NCI-H526 (cell line): ENCODE measurements at places on chromosomes 1 and 21.

- peak; percentile 34 for DNase-seq
Observed at GRCh38 chr1:245748240-245748639, 593.5 kb downstream of the KIF26B start.

DNA sequence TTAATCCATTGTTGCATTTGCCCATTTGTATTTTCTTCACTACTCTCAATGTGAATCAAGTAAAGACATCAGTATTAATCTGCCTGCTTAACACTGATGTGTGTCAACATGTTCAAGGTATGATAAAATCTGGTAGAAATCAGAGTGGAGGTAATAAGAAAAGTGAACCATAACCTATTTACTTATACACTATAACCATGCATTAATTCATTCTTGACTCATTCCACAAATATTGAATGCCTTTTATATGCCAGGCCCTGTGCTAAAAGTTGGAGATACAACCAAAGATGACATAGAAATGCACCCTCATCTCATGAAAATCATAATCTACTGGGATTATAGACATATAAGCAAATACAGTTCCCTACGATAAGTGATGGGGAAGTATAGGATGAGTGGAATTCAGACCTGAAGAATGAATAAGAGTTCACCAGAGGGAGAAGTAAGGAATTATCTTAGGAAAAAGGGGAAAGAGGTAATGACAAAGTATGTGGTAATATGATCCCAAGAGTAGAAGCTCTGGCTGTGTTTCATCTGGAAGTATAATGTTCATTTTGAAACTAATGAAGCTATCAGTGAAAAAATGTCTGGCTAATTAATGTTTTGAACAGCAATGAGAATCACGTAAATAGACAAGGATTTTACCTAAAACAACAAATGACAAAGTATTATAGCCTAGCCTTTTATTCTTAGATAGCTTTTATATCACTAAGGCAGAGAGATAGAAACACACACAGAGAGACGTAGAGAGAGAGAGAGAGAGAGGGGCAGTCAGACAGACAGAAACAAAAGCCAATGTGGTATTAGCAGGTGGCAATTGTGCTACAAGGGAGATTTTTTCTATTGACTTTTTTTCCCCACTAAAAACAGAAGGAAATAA lies 7.0 kb upstream of the RWDD3 start:
- no peak for DNase-seq

DNA sequence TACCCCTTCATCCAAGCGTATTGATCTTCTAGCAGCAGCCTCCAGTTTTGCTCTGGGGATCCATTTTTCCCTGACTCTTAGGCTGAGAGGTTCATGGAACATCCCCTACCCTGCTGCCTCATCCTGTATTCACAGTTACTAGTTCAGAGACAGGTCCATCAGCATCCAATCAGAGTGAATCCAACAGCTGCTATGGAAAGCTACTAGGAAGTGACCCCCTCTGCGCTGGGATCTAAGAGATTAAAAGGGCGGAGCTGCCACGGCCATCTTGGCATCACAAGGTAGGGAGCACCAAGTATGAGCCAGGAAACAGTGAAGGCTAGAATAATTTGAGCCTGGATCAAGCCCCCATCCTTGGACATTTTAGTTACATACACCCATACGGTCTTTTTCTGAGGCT lies 32.5 kb downstream of the KAZN start:
- DNase-seq, result no peak

DNA sequence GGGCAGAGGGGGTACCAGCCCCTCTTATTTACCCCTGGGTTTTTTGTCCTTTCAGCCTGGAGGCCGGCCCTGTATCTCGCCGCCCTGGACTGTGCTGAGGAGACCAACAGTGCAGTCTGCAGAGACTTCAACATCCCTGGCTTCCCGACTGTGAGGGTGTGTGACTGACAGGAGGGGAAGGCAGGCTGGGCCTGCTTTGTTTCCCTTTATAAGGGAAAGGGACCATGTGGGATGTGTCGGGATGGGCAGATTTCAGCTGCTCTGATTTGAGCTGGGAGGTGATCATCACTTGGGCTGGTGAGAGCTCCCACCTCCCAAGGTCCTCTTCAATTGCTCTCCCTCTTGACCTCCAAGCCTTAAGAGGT lies 11.7 kb downstream of the QSOX1 start:
- DNase-seq, result no peak

GRCh38 chr1:203201516-203202205 lies 15.2 kb upstream of the CHI3L1 start:
- no peak for DNase-seq

GRCh38 chr1:63350320-63350719 lies 17.1 kb upstream of the ALG6 start:
- DNase-seq, result no peak

- DNase-seq, result no peak
Observed at GRCh38 chr1:220011620-220012019, 34.7 kb downstream of the EPRS1 start.

DNA sequence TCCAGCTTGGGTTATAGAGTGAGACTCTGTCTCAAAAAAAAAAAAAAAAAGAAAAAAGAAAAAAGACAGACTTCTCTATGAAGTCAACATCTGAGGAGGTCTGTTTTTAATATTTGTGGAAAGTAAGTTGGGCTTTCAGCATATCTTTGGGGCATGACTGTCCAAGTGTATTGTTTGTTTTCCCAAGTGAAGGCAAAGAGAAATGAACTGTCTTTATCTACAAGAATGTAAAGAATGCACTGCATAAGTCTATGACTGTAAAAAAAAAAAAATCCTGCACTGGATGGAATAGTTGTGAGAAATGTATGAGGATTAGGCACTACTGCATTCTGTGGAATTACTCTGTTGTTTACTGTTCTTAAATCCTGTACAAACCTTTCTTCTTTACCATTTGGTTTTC lies 45.6 kb upstream of the TMEM61 start:
- DNase-seq, result no peak

DNA sequence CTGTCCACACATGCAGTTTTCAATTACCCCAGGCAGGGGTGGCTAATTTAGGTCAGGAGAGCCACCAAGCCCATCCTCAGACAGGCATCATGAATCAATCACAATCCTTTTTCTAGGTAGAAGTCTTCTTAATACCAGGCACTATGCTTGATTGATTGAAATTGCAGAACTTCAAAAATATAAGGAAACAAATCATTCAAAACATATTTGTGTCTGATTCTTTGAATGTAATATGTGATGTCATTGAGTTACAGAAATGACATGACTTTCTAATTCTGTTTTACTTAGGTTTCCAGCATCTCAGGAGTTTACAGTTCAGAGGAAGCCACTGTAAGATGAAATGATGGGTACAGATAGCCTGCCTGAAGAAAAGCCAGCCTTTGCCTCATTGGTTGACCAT lies 26.7 kb downstream of the RXRG start:
- no peak for DNase-seq

GRCh38 chr1:7153464-7153863 lies 368.2 kb downstream of the CAMTA1 start:
- DNase-seq, result no peak

DNA sequence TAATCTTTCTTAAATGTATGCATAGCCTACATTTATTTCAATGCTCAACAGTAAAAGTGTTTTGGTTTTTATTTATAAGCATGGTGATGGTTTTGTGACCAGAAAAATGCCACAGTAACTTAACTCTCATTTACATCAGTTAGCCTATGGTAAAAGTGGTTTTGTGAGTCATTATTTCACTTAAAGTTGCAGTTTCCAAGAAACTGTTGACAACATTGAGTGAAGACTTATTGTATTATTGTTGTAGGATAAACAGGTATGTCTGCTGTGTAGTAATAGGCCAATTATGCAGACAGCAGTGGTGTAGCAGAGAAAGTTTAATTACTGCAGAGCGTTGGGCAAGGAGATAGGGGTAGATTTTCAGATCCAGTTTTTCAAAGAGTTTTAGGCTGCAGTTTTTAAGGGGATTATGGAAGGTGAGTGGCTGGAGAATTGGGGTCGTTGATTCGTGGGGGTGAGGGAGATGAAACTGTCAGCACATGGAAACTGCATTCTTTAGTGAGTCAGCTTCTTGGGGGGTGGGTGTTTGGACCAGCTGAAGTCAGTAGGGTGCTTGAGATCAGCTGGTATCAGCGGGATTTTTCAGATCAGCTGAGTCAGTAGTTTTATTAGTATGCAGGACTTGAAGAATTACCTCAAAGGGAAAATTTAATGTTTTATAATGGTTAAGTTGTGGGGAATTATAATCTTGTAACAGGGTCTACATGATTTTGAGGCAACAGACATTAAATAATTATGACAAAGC lies 168.7 kb upstream of the FMN2 start:
- DNase-seq, result no peak

- no peak for DNase-seq
Observed at GRCh38 chr1:179322557-179322956, 29.0 kb downstream of the SOAT1 start.

DNA sequence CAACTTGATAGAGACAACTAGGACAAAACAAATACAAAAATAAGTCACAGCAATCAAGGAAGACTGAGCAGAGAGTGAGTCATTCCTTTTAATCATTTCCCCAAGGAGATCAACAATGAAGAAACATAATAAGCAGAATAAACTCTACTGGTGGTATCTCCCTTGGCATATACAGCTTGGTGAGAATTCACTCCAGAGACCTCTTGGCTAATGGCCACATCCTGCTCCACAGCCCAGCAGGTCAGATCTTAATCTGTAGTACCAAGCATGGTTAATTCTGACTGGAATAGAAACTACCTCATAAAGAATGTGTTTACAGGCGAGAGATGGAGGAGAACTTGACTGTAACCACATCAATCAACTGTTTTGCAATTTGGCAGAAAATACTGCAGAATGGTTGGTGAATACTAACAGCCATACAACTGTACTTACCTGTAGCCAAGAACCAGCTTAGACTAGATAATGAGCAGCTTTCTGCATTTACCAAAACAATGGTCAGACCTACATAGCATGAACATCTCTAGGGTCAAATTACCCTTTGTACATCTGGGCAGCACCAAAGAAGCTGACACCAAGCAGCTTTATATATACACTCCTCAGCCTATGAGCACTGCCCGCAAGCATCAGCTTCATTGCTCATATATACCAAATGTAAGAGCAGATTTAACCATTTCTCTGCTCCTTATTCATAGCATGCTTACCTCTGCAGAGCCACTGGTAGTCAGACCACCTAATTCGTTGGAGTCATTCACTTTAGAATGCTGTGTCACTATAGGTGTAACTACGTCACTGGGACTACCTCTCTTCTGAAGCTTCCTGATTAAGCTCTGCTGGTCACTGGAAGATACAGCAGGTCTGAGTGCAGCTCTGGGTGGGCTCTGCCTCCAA lies 51.0 kb downstream of the KIAA0319L start:
- no peak for DNase-seq

DNA sequence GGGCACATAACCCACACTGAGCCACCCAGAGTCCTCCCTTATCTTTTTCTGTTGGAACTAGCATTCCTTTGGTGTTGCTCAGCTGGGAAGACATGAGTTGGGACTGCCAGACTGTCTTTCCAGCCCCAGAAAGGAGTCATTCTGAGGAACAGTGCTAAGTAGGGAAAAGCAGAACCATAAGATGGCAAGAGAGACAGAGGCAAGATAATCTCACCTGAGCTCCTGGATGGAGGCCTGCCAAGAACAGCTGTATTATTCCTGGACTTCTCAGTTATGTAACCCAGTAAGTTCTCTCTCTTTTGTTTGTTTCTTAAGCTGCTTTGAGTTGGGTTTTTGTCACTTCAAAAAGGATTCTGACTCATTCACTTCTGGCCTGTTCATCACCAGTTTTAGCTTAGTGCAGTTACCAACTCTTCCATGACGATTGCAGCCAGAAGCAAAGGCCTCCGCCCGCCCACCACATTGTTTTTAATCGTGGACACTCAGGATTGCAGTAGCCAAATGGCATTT lies 134.4 kb downstream of the OMA1 start:
- DNase-seq, result no peak

DNA sequence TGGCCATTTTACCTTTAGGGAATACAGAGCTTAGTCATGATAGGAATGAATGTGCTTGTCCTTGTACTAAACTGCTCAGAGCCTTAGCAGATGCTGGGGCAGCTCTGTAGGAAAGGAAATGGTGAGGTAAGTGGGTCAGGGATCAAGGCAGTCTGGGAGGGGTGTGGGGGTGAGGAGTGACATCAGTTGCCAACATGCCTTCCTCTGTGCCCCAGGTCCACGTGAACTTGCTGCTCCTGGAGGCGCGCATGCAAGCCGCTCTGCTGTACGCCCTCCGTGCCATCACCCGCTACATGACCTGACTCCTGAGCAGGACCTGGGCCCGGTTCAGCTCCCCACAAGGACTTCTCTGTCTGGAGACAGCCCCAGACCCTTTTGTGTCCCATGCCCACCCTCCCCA lies 21.2 kb downstream of the SESN2 start:
- no peak for DNase-seq

GRCh38 chr21:33308586-33309490 lies 15.9 kb upstream of the IFNAR1 start:
- DNase-seq, result no peak
